ENCODE measurements at places on chromosomes 1 and 21.

DNA sequence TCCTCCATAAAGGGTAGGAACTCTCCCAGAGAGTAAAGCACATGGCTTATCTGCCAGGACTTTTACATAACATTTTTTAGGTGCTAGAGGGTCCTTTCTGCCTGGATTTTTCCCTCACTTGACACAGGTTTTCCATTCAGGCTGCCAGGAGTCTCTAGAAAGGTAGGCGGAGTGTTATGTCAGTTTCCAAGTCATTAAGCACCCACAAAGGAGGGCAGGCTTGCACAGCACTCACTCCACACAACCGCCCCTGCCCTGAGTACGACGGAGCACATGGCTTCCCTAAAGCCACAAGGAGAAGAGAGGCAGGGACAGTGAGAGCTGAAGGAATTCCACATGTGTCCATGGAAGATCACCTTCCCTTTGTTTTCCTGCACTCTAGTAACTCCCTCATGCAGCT lies 55.7 kb downstream of the CAPZB start:
- no peak for DNase-seq

GRCh38 chr1:116993286-116993685 lies 8.3 kb upstream of the CD101 start:
- no peak for DNase-seq

DNA sequence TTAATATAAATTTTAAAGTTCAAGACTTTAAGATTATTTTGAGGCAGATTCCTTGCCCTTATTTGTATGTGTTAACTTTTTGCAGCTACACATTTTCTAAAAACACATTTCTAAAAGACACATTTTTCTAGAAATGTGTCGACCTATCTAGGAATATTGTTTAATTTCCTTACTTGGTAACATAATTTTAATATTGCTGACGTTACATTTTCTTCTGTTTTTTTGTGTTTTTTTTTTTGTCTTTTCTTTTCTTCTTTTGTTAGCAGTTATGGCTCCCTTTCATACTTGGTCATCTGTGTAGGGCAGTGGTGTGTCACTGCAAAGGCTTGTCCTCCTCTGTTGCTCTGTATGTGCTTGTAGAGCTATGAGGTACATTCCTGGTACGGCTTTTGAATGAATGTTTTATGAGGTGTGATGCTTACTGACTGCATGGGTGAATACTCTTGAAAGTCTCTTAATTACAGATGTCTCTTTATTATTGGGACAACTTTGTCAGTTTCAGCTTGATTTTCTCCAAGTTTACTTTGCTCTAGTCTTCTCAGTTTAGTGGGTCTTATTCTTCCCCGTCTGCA lies 30.1 kb downstream of the LRRC8D start:
- no peak for DNase-seq

DNA sequence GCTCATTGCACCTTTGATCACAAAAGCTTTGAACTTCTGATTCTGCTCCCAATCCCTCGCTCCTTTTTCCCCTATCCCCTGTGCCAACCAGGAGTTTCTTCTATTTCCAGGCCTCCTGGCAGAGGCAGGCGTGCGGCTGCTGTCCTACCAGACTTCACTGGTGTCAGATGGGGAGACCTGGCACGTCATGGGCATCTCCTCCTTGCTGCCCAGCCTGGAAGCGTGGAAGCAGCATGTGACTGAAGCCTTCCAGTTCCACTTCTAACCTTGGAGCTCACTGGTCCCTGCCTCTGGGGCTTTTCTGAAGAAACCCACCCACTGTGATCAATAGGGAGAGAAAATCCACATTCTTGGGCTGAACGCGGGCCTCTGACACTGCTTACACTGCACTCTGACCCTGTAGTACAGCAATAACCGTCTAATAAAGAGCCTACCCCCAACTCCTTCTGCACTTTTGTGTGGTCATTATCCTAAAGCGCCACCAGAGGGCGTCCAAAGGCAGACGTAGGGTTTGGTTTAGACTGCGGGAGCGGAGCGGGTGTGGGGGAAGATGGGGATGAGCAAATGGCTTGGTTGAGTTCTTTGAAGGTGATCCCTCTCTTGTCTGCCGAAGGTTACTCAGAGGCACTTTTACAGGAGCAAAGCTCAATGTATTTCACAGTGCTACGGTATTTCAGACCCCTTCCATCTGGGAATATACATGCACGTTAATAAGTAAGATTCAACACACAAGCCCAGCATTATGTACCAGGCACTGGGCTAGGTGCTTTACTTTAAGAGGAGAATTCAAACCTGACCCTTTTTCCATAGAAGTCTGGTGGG lies 24.7 kb downstream of the HMGCS2 start:
- peak; percentile 6 for DNase-seq

DNA sequence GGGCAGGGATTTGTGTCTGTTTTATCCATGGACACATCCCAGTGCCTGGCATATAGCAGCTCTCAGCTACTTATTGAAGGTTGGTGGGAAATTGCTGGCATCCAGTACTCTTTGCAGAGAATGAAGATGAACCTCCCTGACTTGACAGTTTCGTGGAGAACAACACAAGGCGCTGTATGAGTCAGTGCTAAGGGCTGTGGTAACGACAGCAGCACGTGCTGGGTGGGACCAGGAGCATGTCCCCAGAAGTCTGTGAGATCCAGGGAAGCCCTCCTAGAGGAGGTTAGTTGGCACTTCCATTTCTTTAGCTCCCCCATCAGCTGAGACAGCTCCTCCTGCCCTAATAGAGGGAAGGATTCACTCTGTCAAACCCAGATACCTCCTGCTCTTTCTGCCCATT lies 25.9 kb upstream of the IL19 start:
- DNase-seq: no peak

GRCh38 chr1:19445417-19446342 lies 39.7 kb downstream of the CAPZB start:
- no peak for DNase-seq

DNA sequence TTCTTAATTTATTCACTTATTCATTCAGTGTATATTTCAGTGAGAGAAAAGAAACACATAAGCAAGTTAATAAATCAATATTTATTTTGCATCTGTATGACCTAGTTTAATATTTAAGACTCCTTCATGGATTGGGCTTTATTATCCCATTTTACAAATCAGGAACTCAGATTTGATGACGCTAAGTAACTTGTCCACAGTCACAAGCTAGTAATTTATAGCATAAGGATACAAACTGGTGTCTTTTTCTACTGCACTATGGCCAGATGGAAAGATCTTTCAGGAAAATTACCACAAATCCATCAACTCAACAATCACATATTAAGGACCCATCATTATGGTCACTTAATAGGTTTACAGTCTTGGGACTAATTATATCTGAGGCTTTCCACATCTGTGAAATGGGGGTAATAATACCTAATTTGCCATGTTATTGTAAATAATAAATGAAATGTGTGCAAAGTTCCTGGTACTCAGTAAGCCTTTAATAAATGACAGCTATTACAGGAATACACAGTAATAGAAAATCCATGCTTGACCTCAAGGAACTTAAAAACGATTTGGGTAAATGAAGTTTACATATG lies 13.3 kb downstream of the CDKN2C start:
- no peak for DNase-seq

- no peak for DNase-seq
Observed at GRCh38 chr1:161511018-161511755, 5.9 kb downstream of the FCGR2A start.

GRCh38 chr1:2018217-2019171 lies 651 bp upstream of the GABRD start:
- no peak for DNase-seq

DNA sequence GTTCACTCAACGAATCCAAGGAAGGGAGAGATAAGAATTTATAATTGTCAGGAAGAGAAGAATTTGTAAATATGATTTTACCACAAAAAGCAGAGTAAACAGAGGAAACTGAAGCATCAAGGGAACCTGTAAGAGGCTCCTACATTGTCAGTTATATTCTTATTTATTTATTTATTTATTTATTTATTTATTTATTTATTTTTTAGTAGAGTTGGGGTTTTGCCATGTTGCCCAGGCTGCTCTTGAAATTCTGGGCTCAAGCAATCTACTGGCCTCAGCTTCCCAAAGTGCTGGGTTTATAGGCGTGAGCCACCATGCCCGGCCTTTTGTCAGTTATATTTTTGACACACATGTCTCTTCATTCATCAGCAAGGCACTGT lies 47.1 kb downstream of the FCRL3 start:
- no peak for DNase-seq

DNA sequence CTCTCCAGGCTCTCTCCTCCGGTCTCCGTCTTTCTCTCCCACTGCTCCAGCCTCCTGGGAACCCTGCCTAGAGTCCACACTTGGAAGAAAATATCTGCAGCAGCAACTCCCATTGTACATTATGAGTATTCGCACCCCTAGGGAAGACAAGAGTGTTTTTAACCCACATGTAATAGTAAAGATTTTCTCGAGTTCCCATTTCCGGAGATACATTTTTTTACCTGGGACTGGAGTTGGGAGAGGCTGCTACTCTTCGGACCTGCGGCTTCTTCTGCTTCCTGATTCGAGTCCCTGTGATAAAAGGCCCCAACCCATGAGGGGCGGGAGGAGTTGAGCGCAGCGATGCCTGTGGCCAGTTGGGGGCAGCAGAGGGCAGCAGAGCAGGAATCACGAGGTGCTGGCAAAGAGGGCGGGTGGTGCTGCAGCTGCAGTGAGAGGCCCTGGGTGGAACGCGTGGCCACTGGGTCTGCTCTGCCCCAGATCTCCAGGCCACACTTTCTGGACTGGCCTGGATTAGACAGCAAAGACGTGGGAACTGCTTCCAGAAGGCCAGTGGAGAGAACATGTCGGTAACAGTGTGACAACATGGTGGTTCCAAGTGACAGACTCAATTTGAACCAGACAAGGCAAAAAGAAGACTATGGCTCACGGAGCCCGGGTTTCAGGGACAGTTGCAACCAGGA lies 221.0 kb upstream of the CSF3R start:
- peak; percentile 38 for DNase-seq

DNA sequence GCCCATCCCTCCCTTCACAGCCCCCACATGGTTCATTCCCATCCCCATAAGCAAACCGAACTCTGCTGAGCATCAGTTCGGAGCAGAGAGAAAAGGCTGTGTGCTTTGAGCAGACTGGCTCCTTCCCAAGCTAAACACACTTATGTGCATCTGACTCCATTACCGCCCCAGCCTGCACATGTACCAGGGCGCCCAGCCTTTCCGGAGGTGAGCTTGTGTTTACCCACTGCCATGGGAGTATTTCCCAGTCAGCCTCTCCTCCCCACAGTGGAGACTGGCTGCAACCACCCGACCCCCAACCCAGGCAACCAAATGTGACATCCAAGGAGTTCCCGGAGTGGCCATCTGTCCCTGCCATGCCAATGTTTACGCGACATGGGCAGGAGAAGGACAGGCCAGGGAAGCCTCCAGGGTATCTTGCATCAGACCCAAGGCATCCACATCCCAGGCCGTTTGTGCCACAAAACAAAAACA lies 9.4 kb downstream of the TIAM1 start:
- no peak for DNase-seq

All from activated CD4-positive, alpha-beta T cell treated with anti-CD3 and anti-CD28 coated beads, Interleukin-2, amount 50 U/mL, for 24 hours (primary cell).